Endothelial cell of umbilical vein (primary cell): ENCODE measurements at places on chromosomes 13 and 19.

DNA sequence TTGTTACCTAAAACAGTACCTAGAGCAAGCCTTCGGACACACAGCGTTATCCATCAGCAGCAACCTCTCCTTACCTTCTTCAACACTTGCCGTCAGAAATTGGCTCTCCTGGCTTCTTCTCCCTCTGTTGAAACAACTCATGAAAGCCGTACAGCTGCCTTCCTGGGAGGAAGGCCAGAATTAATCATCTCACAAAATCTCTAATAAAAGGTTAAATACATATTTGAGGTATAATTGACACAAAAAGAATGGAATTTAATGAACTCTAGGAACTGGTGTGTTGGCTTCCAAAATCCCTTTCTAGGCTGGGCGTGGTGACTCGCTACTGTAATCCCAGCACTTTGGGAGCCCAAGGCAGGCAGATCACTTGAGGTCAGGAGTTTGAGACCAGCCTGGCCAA is 37.3 kb upstream of the GTF2F2 start:
- no peak for DNase-seq

DNA sequence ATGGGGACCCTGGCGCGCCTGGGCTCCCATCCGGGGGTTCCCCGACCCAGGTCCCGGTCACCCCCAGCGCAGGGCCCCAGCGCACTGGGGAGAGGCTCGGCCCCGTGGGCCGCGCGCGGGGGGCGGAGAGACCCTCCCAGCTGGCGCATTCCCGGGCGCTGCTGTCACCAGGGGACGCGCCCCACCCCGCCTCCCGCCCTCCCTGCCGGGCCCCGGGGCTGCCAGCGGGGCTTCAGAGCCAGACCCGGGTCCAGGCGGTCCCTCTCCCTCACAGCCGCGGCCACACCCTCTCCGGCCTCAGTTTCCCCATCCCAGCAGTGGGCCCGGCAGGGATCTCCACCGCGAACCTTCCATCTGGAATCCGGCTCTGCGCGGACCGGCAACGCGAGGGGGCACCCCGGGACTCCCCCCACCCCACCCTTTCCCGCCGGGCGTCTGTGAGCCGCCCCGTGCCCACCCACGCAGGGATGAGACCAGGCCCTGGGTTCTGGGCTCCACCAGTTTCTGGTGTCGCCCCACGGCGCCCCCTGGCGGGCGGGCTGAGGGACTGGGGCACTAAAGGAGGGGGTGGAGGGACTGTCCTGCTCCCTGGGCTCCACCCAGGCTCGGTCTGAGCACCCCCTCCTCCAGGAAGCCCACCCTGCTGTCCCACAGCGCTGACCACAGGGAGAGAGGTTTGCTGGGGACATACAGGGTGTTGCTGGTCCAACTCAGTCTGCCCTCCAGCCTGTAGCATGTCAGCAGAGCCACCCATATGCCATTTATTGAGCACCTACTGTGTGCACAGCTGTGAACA is 878 bp upstream of the ADAMTSL5 start:
- DNase-seq = no peak

DNA sequence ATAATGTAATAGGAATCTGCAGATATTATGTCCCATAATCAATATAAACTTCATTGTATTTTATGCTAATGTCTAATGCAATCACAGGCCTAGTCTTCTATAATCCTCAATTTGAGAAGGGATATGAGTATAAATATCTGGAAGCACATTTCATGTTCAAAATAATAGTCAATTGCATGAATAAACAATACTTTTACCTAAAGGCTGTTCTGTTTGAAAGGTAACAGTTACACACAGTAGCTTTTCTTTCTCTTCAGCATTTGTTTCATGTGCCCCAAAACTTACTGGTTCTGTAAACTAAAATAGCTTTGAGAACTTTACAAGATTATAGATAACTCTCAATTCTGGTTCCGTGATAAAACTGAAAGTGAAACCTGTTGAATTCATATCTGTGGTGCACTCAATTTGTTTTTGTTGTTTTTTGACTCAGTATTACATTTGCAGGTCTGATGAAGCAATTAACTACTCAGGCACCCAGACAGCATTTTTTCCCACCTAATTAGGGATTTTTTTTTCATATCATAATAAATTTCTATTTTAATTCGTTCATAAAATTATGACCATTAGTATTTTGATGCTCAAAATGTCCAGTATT is 1193.8 kb downstream of the SLITRK1 start:
- peak; percentile 26 for DNase-seq

GRCh38 chr13:44331912-44332851 is 41.4 kb upstream of the SERP2 start:
- peak; percentile 59 for DNase-seq

DNA sequence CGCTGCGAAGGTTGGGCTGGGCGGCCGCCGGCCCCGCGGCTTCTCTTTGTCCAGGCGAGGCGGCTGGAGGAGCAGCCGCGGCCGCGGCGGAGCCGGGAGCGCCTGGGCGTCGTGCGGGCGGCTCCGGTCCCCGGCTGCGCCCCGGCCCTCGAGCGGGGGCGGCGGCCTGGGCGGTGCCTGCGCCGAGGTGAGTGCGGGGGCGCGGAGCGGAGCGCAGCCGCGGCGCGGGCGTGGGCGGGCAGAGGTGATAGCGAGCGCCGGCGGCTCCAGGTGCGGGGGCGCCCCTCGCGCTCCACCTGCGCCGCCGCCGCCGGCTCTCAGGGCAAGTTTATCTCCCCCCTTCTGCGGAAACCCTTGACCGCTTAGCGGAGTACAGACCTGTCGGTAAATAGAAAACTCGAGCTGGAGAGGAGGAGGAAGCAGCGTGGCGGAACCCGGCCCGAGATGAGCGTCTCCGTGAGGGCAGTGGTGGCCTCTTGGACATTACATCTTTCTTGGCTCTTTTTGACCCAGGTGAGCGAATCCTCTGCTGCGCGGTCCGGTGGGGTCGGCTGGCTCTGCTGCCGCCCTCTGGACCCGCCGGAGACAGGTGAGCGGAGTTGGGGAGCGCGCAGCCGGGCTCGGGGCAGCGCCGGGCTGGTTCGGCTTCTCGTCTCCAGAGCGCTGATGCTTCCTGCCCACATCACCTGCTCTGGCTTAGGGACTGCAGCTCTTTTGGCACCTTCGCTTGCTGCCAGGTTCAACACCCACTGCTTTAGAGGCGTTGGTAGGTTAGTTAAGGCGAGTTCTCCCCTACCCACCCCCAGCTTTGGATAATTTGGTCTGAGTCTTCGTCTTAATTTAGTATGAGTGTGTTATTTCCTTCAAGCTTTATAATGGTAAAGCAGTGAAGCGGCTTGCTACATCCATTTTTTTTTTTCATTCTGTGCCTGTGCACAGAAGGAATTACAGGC is at the start of gene MTUS2:
TSS of gene MTUS2 (plus strand) at position 241 of the 953 bp plus-strand sequence.
- DNase-seq = peak; percentile 3

- DNase-seq = peak; percentile 16
These were observed 24.9 kb upstream of the SIGLEC11 start for GRCh38 chr19:49985871-49986270.

DNA sequence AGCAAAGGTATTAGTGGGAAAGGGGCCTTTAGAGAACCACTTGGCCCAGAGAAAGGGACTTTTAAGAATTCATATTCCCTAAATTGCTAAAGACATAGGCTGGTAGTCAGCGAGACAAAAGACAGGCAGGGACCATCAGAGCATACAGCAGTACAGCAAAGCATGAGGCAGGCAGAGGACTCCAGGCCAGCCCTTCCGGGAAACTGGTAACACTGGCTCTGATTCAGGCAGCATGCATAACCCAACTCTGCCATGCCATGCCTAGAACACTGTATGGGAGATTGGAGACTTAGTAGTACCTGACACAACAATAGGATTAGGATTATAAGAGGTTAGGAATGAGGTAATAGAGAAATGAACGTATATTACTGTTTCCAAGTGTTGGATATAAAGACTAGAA is 34.9 kb downstream of the CAB39L start:
- DNase-seq = no peak

GRCh38 chr13:113742445-113743120 is 16.4 kb upstream of the TMEM255B start:
- no peak for DNase-seq

- DNase-seq = no peak
These were observed 61.3 kb upstream of the POMP start for GRCh38 chr13:28597641-28598040.

DNA sequence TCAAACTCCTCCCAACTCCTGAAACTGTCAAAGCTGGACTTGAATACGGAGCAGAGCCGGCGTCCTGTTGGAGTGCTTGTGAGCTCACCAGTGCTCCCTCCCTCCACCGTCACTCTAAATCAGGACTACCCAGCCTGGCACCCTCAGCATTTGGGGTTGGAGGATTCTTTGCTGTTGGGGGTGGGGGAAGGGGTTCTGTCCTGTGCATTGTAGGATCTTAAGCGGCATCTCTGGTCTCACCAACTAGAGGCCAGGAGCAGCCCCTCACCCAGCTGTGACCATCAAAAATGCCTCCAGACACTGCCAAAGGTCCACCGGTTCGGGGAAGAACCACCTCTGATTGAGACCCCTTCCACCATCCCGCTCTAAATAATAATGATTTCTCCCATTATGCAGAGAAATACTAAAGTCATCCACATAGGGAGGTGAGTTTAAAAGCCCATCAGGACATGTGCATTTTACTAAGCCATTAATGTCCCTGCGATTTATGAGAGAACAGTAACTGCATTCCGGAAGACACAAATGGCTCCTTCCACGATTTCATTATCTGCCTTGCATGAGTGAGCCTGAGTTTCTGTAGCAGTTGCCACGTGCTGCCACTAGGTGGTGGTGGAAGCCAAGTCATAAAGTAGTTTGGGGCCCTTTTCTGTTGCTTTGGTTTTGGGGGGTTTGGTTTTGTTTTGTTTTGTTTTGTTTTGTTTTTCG is 16.1 kb upstream of the USP29 start:
- peak; percentile 19 for DNase-seq

DNA sequence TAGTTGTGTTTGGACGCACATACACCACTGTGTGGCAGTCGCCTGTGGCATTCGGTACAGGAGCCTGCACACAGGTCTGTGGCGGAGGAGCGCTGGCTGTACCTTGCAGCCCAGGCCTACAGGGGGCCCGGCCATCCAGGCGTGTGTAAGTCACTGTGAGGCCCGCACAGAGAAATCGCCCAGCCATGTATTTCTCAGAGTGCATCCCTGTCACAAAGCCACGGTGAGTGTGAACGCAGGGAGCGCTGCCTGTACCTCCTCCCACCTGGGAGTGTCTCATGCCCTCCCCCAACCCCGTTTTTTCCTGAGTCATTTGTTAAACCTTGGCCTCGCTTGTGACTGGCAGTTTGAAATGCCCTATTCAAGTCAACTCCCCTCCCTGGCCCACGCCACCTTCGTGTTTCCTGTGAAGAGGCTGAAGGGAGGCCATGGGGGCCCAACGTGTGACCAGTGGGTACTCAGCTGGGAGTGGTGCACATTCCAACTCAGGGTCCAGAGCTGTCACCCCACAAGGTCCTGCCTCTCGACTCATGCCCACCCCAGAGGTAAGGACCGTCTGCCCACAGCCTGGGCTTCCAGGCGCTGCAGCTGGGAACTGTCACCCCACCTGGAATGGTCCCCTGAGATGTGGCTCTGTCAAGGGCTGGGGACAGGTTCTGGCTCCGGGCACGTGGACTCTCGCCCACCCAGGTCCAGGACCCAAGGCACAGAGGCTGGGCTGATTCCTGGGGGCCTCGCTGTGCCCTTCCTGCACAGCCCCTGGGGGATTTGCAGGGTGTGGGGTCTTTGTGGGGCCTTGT is 11.6 kb upstream of the RASA3 start:
- no peak for DNase-seq

DNA sequence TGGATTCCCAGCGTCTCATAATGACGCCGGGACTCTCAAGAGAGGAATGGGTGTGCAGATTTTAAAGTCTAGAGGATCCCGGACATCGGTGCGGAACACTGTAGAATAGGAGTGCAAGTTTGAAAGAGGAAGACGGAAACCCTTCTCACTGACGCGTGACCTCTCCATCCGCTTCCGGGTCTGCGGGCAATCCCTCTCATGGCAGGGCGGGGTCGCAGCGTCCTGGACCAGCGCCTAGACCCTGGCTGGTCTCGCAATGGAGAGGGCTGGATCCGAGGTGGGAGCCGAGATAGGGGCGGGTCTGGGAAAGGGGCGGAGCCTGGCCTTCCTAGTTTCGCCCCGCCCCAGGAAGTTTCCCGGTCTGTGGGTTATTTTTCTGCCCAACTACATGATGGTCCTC is 4.6 kb upstream of the ZNF845 start:
- DNase-seq = no peak

- DNase-seq = no peak
These were observed 637.2 kb upstream of the MIR17HG start for GRCh38 chr13:90710164-90710759.

DNA sequence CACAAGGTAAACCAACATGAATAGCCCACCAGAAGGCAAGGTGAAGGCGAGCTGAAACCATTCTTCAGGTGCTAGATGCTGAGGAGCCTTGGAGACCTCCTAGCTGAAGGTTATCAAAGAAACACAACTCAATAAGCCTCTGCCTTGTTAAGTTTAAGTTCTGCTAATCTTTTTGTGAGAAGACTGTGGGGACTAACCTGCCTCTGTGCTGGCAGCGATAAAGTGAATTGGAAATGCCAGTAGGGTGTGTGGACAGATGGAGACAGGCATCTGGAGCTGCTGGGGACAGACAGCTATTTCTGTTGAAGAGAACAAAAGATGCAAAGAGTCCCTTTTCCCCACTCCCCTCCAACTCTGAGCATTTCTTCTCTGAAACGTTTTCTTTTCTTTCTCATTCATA is 33.5 kb upstream of the FLT1 start:
- DNase-seq = no peak

- DNase-seq = no peak
These were observed 180.5 kb upstream of the SLC10A2 start for GRCh38 chr13:103246581-103247200.
